Fibroblast of skin of scalp (primary cell): ENCODE measurements at places on chromosomes 7 and 10.

DNA sequence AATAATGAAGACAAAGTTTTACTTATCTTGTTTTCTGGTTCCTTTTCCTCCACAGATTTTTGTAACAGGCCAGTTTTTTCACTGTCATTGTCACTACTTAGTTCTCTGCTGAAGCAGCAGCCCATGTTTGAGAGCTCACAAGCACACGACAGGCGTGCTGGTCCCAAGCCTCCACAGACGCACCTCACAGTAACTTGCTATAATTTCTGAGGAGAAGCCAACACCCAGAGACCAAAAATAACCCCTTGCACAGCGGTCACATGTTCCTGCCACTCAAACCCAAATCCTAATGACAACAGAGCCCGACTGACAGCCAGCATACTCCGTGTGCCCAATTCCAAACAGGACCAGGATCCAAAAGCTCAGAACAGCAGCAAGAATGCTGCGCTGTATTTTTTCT lies 58.5 kb downstream of the LARP4B start:
- DNase-seq = no peak

DNA sequence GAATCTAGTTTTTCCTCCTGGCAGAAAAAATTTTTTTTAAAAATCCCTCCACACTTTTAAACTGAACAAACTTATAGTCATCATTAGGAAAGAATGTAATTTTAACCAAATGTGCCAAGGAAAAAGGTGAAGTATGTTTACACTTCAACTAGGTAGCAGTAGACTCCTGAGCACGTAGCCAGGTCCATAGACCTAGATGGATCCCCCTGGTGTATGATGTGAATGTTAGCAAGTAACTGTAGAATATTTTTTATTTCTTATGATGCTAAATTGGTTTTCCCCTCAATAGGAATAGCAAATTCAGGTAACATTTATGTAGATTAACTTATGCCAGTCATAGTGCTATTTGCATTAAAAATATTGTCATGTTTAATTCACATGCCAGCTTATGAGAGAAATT lies 19.6 kb downstream of the CABCOCO1 start:
- no peak for DNase-seq

GRCh38 chr7:39085189-39085588 lies 107.5 kb downstream of the POU6F2 start:
- DNase-seq = no peak

DNA sequence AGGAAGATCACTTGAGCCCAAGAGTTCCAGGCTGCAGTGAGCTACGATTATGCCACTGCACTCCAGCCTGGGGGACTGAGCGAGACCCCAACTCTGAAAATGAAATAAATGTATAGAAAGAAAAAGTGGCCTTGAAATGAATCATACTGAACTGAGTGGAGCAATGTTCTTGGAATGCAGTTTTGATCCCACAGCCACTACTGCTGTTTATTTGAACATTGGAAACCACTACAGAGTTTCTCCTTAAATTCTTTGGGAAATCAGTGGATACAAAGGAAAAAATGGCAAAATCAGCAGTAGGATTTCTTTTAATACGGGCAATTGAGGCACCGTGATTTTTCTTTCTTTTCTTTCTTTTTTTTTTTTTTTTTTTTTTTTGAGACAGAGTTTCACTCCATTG lies 637.4 kb downstream of the GALNT17 start:
- peak; percentile 72 for DNase-seq

GRCh38 chr10:22760025-22760424 lies 45.6 kb upstream of the PIP4K2A start:
- no peak for DNase-seq

GRCh38 chr10:93509816-93510215 lies 13.4 kb downstream of the CEP55 start:
- DNase-seq = no peak

- peak; percentile 62 for DNase-seq
Measured at GRCh38 chr10:27513451-27514191, 9.5 kb downstream of the RAB18 start.

DNA sequence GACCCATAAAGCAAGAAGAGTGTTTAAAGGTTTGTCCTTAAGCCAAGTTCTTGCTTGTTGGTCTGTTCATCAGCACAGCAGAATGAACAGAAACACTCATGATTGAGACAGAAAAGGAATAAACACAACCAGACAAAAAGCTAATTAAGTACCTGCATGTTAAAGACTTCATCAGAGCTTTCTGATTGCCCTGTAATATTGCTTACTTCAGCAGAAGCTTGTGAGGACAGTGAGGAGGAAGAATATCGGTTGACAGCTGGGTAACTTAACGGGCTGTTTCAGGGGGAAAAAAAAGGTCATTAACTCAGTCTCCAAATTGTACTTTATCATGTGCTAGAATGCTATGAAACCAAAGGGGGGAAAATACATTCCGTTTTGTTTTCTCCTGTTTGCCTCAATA lies 178.7 kb upstream of the IMMP2L start:
- no peak for DNase-seq

- DNase-seq = no peak
Measured at GRCh38 chr7:22358820-22359697, 2.1 kb upstream of the RAPGEF5 start.

DNA sequence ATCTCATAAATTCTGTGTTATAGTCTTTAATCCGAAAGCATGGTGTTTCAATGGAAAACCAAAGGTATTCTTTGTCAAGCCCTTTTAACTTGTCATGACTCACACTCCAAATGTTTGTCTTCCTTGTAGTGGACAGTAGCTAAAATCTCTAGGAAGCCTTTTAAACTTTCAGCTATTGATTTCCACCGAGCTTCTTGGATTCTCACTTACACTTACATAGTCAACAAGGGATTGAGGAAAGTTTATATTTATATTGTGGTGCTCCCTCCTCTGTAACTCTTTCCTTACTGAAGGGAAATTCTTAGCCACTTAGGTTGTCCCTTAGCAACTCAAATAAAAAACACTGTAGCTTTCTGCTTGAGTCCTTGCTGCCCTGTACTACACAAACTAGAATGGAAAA lies 31.2 kb upstream of the GPR37 start:
- DNase-seq = no peak

GRCh38 chr10:102102421-102102820 lies 17.7 kb downstream of the LDB1 start:
- DNase-seq = no peak

DNA sequence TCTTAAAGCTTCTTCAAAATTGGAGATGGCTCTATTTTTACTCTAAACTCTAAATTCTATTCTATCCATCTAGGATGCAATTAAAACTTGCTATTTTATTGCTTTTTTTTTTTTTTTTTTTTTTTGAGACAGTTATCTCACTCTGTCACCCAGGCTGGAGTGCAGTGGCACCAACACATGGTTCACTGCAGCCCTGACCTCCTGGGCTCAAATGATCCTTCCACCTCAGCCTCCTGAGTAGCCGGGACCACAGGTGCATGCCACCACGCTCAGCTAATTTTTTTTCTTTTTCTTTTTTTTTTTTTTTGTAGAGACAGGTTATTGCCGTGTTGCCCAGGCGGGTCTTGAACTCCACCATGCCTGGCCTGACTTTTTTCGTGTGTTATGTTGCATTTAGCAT lies 41.2 kb downstream of the DNAJC1 start:
- no peak for DNase-seq

- no peak for DNase-seq
Measured at GRCh38 chr7:65809259-65809981, 63.5 kb upstream of the VKORC1L1 start.

DNA sequence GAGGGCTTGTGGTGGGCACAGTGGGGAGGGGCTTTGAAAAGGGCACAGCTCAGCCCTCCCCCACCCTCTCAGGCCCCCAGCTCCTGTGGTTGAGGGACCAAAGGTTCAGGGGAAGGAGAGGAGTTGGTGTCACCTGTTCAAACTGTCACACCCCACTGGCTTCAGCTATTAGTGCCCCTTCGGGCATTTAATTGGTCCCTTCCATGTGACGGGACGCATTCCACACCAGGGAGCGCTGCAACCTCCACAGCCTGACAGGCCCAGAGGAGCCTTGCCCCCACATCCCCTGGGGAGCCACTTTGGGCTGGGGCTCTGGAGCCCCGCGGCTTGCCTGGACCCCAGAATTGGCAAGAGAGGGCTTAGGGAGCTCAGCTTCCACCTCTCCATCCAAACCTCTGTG lies 75.7 kb downstream of the C10orf105 start:
- no peak for DNase-seq

DNA sequence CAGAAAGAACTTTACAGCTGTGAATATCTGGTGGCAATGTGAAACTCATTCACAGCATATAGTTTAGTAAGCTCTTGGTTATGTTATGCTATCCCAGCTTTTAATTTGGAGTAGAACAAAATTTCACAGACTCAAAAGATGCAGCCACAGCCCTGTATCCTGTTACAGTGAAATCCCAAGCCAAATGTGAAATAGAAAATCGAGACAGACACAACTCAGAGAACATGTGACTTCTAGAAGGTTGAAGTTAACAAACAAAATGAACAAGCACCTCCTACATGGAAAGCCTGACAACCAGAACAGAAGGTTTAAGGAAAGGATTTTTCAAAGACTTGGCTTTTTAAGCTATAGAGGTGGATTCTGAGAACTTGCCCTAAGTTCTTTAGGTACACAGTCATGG lies 39.6 kb downstream of the JAZF1 start:
- DNase-seq = no peak
